ENCODE measurements at places on chromosomes 12 and 14.

- no peak for DNase-seq
Observed at GRCh38 chr14:69107407-69108003, 45.4 kb downstream of the DCAF5 start.

GRCh38 chr12:124011435-124012115 is 38.6 kb downstream of the ZNF664 start:
- DNase-seq: no peak

DNA sequence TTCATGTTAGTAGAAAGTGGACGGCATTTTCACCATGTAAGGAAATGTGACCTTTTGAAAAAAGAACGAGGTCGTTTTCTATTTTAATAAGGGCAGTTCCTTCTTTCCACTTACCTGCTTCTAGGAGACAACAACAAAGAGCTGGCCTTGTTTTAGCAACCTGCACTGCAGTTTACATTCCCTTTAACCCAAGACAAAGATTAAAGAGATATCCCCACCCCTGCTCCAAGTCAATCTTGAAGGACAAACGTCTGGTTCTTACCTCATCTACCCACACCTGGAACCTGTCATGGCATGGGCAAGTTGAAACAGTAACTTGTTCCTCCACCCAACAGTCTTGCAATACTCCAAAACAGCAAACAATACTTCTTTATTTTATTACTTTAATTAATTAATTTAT is 32.7 kb downstream of the ZCCHC8 start:
- DNase-seq: no peak

GRCh38 chr12:19575337-19576243 is 136.3 kb downstream of the AEBP2 start:
- DNase-seq: no peak

DNA sequence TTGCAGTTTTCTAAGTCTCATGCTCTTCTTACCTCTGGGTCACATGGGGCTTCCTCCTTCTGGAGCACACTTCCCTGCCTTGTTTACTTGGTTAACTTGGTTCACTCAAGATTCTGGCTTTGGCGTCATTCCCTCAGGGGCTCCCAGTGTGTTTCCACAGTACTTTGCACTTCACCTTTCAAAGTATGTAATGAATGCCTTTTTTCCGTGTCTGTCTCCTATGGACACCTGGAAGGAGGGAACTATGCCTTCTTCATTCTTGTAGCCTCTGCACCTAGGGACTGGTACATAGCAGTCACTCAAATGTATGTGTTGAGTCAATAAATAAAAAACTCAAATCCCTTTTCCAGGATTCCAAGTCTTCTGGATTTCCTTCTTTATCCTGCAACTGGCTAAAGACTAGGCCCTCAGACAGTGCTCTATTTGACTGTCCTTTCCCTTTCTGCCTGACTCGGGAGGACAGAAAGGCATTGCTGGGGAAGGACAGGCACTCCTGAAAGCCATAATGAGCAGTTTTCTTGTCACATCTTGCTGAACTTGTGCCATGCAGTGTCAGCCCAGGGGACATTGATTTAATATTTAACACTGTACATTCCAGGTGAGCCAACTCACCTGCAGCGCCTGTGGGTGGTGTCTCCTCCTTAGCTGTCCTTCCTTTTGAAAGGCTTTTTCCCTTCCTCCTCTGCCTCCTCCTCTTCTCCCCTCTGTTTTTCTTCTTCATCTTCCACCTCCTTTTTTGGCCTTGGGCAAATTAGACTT is 12.8 kb downstream of the MYRFL start:
- no peak for DNase-seq

DNA sequence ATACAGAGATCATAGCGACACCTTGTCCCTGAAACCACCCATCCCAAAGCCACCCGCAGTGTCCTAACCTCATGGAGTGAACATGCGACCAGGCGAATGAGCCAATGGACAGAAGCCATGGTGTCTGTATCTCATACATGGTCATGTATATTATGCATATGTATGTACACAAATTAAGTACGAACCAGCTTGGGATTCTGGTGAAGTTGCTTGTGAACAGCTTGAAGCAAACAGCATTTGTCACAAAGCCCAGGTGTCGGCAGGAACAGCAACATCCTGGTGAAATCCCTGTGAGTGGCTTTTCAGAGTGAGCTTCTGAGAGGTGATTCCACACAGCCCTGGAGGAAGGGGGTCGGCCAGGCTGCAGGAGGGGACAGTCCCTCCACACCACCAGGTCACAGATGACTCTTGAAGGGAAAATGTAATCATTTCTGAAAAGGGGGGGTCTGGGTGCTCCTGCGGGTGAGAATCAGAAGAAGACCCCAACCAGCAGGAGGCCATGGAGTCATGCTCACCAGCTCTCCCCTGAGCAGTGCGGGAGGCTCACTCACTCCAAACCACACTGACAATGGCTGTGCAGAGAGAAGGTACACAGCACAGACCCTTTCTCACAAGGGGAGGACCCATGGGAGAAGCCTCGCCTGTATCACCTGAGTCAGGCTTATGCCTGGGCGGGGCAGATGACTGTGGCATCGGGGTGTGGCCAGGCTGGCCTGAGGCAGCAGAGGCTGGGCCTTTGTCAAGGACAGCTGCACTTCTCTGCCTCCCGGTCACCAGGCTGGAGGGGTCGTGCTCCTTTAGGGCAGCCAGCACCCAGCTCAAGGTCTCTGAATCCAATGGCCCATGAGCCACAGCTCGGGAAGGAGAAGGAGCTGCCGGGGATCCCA is 14.3 kb downstream of the CHGA start:
- no peak for DNase-seq
